T-helper 1 cell (primary cell): ENCODE measurements at places on chromosomes 5 and 9.

DNA sequence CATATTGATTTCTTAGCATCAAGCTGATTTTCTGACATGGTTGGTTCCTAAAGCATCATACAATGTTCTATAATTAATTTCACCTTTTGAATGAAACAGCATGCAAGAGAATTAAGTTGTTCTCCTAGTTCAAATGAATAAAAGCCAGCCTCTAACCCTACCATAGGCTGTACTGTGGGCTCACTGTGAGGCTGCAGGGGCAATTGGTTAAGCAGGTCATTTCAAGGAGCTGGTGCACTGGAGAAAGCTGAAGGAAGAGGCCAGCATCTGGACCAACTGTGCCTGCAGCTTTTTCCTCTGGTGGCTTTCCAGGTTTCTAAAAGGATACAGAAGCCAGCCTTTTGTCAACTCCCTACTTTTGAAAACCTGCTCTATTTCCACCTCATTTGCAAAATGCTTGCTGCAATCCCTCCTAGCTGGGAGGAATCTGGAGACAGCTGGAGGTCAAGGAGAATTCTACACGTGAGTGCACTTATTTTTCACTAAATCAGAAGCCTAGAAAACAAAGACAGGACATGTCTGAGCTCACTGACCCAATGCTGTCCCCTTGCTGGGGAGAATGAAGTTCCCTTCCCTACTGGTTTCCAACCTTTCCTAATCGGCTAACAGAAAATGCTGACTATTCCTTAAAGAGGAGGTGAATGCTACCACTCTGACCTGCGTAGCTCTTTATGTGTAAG lies 158.9 kb downstream of the APBA1 start:
- DNase-seq = no peak

DNA sequence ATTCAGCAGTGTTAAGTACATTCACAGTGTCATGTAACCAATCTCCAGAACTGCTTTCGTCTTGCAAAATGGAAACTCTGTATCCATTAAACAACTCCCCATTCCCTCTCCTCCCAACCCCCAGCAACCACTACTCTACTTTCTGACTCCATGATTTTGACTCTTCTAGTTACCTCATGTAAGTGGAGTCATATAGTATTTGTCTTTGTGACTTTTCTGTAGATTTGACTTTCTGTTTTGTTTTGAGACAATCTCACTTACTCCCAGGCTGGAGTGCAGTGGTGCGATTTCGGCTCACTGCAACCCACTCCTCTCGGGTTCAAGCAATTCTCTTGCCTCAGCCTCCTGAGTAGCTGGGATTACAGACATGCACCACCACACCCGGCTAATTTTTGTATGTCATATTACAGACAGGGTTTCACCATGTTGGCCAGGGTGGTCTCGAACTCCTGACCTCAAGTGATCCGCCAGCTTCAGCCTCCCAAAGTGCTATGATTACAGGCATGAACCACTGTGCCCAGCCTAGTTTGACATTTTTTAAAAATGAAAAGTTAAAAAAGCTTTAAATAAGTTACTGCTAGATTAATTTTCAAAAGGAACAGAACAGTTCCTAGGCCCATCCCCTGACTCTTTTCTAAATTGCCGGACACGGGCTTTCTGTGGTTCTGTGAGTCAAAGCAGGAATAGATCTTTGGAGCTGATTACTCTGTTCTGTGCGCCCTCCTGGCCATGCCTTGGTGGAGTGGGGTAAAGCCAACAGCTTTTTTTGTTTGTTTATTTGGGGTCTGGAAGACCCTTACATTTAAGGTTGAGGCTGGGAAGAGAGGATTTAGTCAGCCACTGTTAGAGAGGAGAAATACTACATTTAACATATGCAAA lies 59.3 kb downstream of the RALGPS1 start:
- DNase-seq = no peak

DNA sequence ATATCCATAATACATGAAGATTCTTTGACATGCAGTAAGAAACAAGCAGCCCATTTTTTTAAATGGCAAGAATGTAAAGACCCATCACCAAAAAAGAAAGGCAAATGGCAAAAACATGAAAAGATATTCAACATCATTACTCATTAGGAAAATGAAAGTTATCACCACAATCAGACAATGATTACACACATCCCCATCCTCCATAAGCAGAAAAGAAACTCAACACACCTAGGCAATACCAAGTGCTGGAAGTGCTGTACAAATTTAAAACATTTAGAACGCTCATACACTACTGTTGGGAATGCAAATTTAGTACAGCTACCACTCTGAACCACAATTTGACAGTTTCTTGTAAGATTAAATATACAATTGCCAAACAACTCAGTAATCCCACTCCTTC lies 466.7 kb downstream of the ACTL7B start:
- no peak for DNase-seq

DNA sequence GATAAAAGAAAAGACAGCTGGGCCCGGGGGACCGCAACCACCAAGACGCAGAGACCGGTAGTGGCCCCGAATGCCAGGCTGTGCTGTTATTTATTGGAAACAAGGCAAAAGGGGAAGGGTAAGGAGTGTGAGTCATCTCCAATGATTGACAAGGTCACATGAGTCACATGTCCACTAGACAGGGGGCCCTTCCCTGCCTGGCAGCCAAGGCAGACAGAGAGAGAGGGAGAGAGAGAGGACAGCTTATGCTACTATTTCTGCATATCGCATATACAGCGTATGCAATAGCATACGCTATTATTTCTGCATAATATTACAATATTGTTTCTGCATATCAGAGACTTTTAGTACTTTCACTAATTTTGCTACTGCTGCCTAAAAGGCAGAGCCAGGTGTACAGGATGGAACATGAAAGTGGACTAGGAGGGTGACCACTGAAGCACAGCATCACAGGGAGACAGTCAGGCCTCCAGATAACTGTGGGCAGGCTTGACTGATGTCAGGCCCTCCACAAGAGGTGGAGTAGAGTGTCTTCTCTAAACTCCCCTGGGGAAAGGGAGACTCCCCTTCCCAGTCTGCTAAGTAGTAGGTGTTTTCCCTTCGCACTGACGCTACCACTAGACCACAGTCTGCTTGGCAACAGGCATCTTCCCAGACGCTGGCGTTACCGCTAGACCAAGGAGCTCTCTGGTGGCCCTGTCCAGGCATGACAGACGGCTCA lies 50.3 kb downstream of the RFX3 start:
- DNase-seq = no peak

DNA sequence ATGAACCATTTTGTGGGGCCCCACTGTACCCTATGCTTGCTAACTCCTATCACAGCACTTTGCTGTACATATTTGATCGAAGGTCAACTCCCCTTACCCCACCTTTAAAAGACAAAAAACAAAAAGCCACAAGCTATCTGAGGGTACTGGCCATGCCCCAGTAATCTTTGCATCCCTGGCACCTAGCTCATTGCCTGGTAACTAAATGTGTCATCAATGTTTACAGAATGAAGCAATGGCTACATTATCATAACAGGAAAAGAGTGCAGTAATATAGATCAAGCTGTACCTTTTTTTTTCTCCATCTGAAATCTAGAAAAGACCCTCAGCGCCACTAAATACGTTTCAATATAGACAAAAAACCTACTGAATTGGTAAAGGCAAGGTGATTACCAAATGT lies 188.0 kb downstream of the ELAVL2 start:
- no peak for DNase-seq

- no peak for DNase-seq
Observed at GRCh38 chr9:84170521-84171141, 169.9 kb downstream of the SLC28A3 start.

DNA sequence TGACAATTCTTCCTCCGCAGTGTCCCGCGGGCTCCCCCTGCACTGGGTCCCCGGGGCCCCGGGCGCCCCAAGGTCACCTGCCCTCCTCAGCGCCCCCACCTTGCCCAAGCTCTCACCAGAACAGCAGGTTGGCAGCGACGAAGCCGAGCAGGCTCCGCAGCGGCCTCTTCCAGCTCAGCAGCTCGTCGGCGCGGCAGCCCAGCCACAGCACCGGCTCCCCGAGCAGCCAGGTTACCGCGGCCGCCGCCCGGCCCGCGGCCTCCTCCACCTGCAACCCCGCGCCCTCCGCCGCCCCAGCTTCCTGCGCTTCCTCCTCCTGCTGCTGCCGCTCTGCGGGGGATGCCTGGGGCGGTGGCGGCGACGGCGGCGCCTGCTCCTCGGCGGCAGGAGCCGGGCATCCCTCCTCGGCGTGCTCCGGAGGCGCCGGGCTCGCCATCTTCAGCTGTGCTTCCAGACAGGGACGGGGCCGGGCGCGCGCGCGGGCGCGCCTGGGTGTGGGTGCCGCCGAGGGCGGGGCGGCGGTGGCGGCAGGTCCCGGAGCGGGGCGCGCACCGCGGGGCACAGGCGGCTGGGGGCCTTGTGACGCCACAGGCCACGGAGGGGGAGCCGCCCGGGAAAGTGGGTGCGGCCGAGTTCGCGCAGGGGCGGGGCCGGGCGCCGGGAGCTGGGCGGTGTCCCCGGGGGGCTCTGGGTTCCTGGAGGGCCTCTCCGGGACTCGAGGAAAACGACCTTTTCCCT lies at the start of gene RETREG1:
Gene RETREG1, minus strand, starts transcription at position 462 of the 738 bp plus-strand sequence. Its CDS starts 26 bp downstream, at position 436.
- DNase-seq = peak; percentile 59

- no peak for DNase-seq
Observed at GRCh38 chr5:77426670-77427069, 65.4 kb downstream of the WDR41 start.

GRCh38 chr5:40654377-40654991 lies 25.2 kb upstream of the PTGER4 start:
- no peak for DNase-seq
